ENCODE measurements at places on chromosomes 4 and X.

GRCh38 chr4:5887011-5887360 is 5.9 kb downstream of the CRMP1 start:
- no peak for DNase-seq

DNA sequence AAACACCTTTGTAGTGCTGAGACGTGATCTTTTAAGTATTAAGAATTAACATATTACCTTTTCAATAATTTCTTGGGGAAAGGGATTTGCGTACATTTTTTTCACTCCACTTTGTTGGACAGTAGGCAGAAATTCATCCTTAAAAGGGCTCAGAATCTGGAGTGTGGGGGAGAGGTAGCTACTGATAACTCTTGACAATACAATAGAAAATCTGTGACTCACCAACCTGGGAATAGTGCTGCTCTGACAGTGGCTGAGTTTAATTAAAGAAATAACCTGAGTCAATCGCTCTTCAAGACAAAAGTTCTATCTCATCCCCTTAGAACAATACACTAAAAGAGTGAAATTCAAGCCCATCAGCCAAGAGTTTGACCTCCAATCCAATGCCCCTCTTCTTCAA is 60.2 kb downstream of the SLC9A7 start:
- no peak for DNase-seq

DNA sequence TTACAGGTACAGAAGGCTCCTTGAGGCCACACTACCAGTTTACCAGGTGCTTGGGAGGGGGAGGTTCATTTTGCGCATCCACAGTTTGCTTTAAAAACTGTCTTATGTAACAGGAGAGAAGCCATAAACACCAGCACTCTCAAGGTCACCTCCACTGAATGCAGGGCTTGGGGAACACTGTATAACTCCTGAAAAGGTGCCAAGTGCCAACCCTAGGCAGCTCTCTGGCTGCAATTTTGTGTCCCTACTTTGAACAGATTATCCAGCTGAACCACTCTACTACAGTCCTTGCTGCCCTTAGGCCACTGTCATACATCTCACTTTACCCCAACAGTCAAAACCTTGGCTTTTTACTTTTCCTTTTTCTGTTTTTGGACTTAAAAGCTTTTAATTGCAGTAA is 507.9 kb downstream of the SMARCA1 start:
- no peak for DNase-seq

- no peak for DNase-seq
Measured at GRCh38 chr4:7135389-7135746, 57.0 kb upstream of the SORCS2 start.

GRCh38 chr4:87033902-87034301 is 99.1 kb downstream of the AFF1 start:
- no peak for DNase-seq

GRCh38 chr4:110902500-110902899 is 279.6 kb upstream of the PITX2 start:
- no peak for DNase-seq

DNA sequence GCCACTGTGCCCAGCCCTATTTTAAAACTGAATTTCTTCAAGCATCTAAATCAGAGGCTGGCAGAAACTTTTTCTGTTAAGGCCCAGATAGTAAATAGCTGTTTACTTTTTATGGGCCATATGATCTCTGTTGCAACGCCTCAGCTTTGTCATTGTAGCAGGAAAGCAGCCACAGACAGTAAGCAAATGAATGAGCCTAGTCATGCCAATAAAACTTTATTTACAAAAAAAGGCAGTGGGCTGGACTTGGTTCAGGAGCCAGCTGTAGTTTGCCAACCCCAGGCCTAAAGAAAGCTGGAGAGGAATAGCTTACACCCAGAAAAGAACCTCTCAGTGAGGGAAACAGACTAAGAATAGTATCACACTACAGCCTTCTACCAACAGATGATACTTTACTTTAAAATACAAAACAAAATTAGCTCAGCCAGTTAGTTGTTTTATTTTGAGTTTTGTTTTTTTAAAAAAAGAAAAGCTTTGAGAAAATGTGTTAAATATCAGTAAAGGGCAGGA is 25.5 kb downstream of the CHST7 start:
- no peak for DNase-seq

DNA sequence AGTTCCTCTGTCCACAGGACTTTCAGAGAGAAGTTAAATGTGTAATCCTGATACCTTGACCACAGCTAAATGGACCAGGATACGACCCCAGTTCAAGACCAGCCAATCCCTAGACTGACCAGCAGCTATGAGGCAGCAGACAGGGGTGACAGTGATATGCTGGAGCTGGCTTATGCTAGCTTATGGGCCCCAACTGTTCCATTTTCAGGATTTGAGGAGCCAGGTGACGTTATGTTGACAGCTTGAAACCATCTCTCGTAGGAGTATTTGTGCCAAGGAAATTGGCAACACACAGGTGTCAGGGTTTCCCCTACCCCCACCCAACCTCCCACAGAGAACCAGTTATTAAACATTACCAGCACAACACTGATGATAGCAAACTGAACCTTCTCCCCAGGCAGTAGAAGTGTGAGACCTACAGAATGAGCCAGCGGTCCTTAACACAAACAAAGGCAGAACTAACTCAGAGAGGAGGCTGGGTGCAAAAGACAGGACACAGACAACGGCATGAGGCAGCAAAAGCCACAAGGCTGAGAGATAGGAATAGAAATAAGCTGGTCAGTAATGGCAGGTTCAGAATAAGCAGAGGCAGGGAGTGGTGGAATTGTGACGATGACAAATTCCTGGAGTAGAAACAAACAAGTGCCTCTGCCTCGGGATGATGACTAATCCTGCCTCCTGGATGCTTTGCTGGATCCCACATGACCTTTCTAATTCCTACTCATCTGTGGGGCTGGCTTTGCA is 85.6 kb upstream of the CPEB2 start:
- DNase-seq, result no peak

DNA sequence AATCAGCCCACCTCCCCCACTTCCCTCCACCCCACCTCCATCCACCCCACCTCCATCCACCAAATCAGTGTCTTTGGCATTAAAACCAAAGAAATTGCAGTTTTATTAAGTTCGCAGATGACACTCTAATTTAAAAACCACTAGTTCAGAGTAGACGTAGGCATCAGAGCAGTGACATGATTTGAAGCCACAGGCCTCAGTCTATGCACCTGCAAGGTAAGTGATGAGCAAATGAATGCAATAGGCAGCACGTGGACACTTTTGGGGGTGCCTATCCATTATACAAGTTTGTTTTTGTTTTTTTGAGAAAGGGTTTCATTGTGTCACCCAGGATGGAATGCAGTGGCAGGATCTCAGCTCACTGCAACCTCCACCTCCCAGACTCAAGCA is 88.0 kb upstream of the TRIM2 start:
- no peak for DNase-seq

DNA sequence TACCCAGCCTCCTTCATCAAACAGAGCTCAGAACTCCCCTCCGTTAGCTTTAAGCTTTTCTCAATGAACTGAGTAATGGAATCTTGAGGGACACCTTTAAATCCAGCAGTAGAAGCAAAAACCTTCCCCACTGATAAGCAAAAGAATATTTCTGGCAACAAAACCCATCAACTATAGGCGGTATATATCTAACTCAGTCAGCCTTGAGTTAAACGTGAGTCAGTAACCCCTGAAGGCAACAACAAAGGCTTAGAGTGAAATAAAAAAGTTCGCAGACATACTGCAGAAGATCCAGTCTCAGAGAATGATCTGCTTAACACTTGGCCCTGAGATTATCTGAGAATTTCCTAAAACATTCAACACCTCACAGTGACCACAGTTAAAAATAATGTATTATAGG is 77.2 kb downstream of the DMD start:
- DNase-seq, result no peak

DNA sequence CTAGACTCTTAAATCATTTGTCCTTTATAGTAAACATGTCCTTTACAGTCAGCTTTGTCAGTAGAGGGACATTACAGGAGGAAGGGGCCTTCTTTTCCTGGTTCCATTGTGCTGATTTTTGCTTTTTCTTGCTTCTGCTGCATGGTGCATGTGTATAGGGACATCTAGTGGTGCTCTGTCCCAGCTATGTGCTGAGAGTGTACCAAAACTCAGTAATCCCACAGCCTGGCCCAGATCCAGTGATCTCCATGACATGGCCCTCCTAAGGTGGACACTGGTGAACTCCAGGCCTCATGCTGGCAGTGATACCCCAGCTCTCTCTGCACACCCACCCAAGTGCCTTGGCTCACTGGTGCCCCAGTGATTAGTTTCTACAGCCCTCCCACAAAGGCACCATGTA is 45.2 kb downstream of the MAGEB17 start:
- peak; percentile 3 for DNase-seq

GRCh38 chr4:101993002-101993841 is 202.7 kb downstream of the BANK1 start:
- peak; percentile 41 for DNase-seq
